Foreskin keratinocyte (primary cell): ENCODE measurements at places on chromosomes 1 and 21. TPM values are rescaled to one million over a fixed set of nuclear protein-coding genes. Genes with fewer than 3 reads are reported as not detected.

DNA sequence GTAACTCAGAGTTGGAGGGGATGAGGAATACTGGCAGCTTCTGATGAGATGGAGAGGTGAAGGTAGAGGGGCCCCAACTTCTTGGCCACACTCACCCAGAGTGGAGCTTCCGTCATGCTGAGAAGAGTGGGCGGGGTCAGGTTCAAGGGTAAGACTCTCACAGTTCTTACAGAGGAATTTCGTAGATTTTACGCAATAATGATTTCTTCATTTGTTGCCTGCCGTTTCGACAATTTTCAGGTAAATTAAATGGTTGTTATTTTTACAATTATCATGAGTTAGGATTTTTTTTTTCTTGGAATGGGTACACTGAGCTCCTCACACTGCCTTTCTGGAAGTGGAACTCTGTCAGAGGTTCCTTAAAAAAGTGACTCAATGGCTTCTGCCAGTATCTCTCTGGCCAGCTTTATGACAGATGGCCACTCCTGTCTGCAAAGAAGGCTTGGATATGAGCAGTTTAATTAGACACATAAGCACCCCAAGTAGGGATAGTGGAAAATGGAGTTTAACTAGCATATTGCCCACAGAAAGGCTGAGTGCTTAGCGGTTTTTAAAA is 13.8 kb upstream of the NLRP3 start:
- DNase-seq: no peak

LCE2C gene
- 0.34 TPM in 1 of 2 replicates, not detected in the other for total RNA-seq

DNA sequence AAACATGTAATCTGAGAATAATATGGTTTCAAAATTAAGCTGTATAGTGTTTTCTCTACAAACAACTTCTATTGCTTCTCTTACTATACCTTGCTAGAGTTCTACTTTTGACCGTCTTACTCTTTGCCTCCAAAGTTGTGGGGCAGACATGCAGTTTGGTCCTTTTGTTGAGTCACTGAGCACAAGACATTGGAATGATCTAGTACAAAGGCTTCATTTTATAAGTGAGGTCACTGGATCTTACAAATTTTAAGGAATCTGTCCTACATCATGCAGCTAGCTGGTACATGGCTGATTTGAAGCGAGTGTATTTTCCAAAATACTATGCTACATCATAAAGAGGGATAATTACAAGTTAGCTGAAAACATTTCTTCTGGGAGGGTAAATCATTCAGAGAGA is 28.8 kb downstream of the OR10J1 start:
- DNase-seq: no peak

DNA sequence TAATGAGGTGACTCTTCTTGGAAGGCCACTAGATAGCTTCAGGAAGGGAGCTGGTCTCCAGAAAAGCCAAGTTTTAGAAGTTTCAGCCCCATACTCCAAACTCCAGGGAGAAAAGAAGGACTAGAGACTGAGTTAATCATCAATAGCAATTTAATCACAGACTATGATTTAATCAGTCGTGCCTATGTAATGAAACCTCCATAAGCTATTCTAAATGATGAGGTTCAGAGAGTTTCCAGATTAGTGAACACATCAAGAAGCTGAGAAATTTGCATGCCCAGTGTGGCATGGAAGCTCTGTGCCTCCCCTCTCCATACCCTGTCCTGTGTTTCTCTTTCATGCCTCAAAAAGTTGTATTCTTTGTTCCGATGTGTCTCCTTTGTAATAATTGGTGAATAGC is 49.2 kb upstream of the CCDC190 start:
- no peak for DNase-seq

GRCh38 chr21:14557413-14557812 is 11.3 kb upstream of the SAMSN1 start:
- no peak for DNase-seq

GRCh38 chr1:6358757-6359201 is 34.8 kb downstream of the ACOT7 start:
- no peak for DNase-seq

DNA sequence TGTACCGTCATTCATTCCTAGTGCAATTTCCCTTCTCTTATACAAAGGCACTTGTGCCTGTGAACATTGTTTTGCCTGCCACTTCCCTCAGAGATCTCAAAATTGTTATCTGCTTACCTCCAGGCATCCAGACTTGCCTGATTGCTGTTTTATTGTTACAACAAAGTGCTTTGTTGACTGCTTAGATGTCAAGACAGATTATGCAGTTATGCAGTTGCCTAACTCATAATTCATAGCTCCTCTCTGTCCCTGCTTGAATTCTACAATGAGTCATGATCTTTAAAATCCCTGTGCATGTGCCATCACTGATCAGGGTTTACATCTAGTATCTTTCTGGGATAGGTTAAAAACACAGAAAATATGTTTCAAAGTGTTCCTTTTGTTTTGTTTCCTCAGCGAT is 24.5 kb downstream of the CXADR start:
- DNase-seq: peak; percentile 90

DNA sequence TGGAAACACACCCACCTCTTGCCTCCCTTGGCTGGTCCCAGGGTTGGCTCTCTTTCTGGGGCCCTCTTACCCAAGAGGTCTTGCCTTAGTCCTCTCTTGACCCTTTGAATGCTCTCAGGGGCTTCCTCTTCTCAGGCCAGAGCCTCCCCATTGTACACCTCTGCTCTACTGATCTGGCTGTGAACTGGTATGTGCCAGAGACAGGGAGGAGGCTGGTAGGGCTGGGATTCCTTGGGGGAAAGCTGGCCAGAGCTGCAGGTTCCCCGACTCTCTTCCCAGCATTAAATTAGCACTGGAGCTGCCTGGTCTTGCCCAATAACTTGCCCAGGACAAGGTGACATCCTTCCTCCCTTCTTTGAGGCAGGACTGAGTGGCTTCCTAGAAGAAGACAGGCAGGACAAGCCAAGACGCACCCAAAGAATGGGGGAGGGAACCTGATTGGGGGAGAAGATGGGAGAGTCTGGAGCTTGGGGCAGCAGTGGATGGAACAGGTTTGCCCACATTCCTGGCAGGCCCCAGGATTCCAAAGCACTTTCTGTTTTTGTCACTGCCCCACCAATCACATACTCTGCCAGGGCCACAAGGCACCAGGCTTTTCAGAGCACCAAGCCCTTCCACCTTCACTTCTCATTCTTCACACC is 37.2 kb upstream of the CITED4 start:
- peak; percentile 96 for DNase-seq

FCRL6 gene
- not detected in 2 replicates for total RNA-seq

DNA sequence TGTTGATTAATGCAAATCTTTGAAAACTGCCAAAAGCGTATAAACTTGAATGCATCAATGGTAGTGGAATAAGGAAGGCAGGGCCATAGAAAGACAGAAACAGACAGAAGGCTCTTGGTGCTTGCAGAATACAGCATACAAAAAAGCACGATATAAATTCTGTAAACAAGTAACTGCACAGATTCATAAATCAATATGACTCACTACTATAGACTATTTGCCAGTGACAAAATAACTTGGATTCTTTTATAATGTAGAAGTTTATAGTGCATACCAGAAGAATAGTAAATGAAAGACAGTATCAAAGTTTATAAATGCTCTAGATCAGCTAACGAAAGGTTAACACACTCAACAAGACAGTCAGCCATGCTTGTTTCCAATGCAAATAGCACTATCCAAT is 349.6 kb downstream of the PTBP2 start:
- DNase-seq: no peak

- DNase-seq: peak; percentile 70
Measured at GRCh38 chr1:225746361-225747179, 31.1 kb upstream of the SRP9 start.

GBP1 gene
- total RNA-seq: 16.8 and 17.1 TPM in 2 replicates

ANGPTL3 gene
- total RNA-seq: not detected in 2 replicates
